Stimulated activated CD4-positive, alpha-beta T cell treated with anti-CD3 and anti-CD28 coated beads, Interleukin-4, amount 100 ng/mL, for 24 hours (primary cell): ENCODE measurements at places on chromosomes 5 and 9.

- no peak for DNase-seq
Observed at GRCh38 chr9:12813960-12814876, 39.4 kb downstream of the LURAP1L start.

- no peak for DNase-seq
Observed at GRCh38 chr9:33184963-33185362, 17.8 kb upstream of the B4GALT1 start.

- DNase-seq = peak; percentile 32
Observed at GRCh38 chr9:91395553-91396471, 27.8 kb downstream of the NFIL3 start.

DNA sequence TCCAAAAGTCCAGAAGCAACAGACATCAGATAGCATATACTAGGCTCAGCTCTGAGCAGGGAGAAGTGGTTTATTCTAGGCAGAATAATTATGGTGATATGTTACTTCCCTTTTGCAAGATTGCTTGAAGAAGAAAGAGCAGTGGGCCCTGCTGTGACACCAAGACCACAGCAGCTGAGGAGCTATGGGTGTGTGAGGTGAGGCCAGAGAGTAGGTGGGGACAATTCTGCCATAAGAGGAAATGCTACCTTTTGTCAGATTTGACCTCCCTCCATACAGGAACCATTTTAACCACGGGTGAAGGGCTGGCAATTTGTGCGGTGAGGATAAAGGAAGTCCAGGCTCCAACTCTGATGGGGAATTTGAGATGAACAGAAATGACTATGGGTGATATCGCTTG, 51.3 kb downstream of the TNFSF15 start:
- DNase-seq = no peak

- peak; percentile 47 for DNase-seq
Observed at GRCh38 chr9:114894609-114895433, 35.6 kb downstream of the TNFSF8 start.

DNA sequence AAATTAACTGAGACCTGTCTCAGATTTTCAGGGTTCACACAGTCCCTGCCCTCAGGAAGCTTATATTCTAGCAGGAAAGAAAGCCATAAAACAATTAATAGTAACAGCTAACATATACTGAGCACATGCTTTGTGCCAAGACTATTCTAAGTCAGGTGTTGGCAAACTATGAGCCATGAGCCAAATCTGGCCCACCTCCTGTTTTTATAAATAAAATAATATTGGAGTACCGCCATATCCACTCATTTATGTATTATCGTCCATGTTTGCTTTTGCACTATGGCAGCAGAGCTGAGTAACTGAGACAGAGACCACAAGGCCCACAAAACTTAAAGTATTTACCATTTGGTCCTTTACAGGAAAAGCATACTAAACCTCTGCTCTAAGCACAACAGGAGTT, 83.3 kb upstream of the TRIO start:
- no peak for DNase-seq
